Cerebellum (tissue), 4 donors: ENCODE measurements at places on chromosomes 7 and 10.

- no peak for DNase-seq
Measured at GRCh38 chr7:146894927-146895326, 778.3 kb downstream of the CNTNAP2 start.

DNA sequence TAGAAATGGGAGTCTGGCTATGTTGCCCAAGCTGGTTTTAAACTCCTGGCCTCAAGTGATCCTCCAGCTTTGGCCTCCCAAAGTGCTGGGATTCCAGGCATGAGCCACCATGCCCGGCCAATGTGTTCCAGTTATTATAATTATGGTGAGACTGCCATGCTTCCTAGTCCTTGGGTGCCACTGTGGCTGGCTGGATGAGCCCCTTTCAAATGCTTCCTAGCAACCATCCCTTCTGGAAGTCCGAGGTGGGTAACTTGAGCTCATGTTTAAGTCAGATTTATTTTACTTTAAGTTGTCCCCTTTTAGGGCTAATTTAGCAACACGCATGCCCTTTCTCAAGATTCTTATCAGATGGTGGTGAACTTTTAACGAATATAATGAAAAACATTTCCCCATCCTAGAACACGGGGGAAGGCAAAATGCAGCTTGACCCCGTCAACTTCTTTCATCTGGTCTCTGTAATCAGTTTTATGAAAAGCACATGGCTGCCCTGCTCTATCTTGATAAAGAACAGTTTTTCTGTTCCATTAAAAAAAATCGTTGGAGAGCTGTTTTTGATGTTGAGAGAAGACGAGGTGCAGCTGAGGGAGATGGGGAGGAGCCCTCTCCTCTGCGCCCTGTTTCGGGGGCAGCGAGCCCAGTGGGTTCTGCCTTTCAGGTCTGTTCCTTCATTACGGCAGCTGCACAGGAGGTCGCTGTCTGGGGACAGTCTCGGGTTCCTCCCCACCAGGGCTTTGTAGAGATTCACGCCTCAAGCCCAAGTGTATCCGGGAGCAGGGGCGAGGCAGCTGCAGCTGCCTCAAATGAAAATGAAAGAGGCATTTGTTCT lies 61.0 kb upstream of the MKI67 start:
- no peak for DNase-seq

DNA sequence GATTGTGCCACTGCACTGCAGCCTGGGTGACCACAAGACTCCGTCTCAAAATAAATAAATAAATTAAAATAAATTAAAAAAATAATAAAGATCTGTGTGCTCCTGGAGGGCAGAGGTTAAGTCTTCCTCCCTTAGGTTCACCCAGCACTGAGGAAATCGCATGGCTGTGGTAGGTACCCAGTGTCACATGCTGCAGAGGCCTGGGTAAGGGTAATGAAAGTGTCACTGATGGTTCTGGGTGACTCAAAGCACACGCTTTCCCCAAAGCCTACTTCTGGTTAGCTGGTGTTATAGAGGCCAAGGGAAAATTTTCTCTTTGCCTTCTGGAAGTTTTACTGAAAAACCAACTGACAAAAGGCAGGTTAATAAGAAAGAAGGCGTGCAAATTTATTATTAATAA lies 88.8 kb upstream of the ITGB1 start:
- no peak for DNase-seq

GRCh38 chr10:110209454-110209925 lies 2.1 kb downstream of the MXI1 start:
- peak; percentile 45 for DNase-seq

- DNase-seq: no peak
Measured at GRCh38 chr10:118692872-118693271, 61.9 kb downstream of the CACUL1 start.

DNA sequence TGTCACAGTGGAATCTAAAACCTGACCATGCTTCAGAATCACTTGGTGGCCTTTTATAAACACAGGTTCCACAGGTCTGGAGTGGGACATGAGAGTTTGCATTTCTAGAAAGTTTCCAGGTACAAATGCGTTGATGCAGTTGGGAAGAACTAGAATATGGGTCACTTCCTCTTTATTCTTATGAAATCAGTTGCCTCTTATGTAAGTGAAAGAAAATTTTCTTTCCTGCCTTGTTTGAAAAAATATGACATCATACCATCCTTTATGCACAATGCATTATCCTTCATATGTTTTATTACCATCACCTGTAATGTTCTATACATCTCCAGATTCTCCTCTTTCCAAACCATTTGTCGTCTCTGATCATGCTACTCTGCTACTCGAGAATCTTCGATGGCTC lies 44.0 kb downstream of the PLXNA4 start:
- DNase-seq: no peak

GRCh38 chr7:125563557-125563956 lies 633.9 kb upstream of the POT1 start:
- DNase-seq: no peak

- no peak for DNase-seq
Measured at GRCh38 chr7:22572292-22572691, 72.3 kb upstream of the STEAP1B start.

- DNase-seq: no peak
Measured at GRCh38 chr7:93920496-93921182, 896 bp upstream of the GNG11 start.

DNA sequence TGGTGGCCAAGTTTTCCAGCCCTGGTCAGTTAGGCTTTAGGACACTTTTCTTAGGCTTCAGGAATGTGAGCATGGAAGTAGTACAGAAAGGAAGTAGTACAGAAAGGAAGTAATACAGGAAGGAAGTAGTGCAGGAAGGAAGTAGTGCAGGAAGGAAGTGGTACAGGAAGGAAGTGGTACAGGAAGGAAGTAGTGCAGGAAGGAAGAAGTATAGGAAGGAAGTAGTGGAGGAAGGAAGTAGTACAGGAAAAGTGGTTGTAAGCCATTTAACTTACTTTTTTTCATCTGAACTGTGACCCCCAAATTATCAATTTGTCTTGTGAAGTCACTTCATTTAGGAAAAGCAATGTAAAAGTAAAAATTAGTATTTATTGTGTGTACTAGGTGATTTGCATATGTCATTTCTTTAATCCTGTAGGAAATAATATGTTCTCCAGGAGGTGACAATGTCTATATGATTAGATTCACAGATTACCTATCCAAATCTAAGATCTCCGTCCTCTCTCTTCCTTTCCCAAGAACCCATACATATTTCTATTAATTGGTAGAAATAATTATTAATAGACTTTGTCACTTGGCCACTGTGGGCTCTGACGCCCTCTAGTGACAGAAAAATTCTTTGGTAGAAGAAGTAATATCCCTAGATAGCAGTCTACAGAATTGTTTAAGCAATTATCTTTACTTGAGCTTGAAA lies 3.9 kb upstream of the FAS start:
- peak; percentile 42 for DNase-seq

- DNase-seq: no peak
Measured at GRCh38 chr7:151025924-151026671, 1.8 kb upstream of the ATG9B start.

DNA sequence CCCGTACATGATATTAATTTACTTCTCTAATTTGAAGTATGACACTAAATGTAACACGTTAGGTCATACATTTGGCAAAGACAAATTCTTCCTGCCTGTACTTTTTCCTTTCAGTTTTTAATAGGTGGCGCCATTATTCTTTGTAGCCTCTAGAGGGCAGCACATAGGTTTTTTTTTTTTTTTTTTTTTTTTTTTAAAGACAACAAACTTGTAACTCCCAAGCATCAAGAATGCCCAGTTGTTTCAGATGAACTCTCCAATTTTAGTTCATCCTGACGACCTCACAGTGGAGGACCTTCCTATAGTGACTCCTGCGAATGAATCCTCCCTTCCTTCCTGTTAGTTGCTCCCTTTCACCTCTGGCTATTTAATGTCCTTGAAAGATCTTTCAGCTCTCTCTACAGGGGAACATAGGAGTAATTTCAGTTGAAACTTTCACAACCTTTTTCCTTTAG lies 139.3 kb upstream of the HDAC9 start:
- DNase-seq: peak; percentile 35

DNA sequence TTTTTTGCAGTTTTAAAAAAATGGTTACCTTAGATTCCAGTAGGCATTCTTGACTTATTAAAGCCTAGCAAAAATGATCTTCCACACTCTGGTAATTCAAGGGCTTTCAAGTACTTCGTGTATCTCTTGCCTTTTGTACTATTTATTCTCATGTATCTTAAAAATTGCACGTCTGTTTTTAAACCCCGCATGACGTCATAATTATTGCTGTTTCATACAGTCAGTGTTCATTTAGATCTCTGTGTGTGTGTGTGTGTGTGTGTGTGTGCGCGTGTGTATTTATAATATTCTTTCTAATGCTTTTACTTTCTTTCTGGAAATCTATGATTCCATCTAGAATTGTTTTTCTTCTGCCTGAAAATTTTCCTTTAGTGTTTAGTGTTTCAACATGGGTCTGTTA lies 234.2 kb downstream of the CCSER2 start:
- no peak for DNase-seq

DNA sequence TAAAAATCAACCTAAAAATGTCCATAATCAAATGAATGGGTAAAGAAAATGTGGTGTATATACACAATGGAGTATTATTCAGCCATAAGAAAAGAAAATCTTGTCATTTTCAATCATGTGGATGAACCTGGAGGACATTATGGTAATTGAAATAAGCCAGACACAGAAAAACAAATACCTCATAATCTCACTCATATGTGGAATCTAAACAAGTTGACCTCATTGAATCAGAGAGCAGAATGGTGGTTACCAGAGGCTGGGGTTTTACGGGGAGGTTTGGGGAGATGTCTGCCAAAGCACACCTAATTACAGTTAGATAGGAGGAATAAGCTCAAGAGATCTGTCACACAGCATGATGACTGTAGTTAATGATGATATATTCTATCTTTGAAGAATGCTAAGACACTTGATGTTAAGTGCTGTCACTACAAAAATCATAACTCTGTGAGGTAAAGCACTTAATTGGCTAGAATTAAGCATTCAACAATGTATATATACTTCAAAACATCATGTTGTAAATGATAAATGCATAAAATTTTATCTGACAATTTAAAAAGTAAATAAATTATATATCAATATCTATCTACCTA lies 39.1 kb upstream of the TNPO3 start:
- DNase-seq: no peak

DNA sequence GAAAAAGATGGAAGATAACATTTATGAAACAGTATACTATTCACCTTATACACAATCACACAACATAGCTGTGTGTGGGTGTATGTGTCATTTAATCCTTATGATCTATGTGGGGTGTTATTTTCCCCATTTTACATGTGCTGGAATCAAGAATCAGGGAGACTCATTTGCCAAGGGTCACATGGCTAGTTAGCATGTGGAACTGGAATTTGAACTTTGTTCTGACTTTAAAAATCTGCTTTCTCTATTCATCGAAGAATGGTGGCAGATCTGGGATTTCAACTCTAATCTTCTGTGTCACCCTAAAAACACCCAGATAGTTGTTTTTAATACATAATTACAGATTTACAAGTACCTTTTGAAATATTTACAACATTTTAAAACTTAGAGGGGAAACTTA lies 65.2 kb downstream of the ADAM22 start:
- no peak for DNase-seq

GRCh38 chr7:100867040-100867775 lies at the start of gene TRIP6:
Gene TRIP6 (plus strand): TSS chr7:100867387. CDS start chr7:100867498, 111 bp downstream.
- peak; percentile 60 for DNase-seq

DNA sequence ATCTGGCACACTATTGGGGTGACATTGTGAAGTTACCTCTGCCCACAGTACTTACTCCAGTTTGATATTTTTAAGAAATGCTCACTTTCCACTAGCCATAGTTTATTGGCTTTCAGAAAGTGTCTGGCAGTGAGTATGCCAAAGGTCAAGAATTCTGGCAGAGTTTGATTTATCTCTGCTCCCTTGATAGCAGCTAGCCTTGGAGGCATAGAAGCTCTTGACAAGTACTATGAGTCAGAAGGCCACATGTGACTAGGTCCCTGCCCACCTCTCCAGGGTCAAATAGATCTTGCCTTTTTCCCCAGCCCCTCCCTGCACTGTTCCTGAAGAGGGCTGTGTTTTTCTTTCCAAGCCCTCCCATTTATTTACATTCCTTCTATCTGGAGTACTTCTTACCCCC lies 202.2 kb downstream of the AUTS2 start:
- DNase-seq: no peak

DNA sequence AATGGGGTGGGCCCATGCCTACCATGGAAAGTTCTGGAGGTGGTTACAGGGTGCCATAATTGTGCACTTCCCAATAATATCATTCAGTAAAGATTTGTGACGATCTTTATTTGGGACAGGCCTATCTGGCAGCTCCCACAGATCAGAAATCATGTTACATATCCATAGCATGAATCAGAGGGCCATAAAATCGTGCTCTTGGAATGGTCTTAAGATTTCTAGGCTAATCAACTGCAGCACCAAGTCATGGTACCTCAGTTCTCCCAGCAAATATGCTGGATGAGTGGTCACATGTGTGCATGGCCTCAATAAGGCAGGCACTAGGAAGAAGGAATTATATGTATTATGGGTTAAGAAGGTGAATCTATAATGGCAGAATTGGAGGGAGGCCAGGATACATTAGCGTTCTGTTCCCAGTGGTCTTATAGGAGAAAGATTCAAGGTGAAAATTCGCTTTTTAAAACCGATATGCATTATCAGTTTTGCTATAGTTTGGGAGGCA lies 134.7 kb downstream of the NRP1 start:
- no peak for DNase-seq

GRCh38 chr7:38629651-38630510 lies 1.3 kb downstream of the AMPH start:
- peak; percentile 58 for DNase-seq

GRCh38 chr7:50389961-50390360 lies 60.2 kb downstream of the FIGNL1 start:
- no peak for DNase-seq

DNA sequence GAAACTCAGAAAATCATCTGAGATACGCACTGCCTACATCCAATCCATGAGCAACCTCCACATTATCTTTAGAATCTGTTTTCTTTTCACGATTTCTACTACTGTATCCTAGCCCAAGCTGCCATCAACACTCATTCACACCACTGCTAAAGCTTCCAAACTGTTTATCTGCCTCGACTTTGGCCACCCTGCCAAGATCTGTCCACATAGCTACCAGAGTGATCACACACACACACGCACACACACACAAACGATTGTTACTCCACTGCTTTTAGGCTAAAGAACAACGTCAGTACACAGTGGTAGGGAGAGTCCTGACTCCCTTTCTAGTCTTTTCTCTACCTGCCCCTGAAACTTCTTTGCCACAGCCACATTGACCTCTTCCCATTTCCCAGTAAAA lies 142.0 kb downstream of the CCDC71L start:
- DNase-seq: no peak

DNA sequence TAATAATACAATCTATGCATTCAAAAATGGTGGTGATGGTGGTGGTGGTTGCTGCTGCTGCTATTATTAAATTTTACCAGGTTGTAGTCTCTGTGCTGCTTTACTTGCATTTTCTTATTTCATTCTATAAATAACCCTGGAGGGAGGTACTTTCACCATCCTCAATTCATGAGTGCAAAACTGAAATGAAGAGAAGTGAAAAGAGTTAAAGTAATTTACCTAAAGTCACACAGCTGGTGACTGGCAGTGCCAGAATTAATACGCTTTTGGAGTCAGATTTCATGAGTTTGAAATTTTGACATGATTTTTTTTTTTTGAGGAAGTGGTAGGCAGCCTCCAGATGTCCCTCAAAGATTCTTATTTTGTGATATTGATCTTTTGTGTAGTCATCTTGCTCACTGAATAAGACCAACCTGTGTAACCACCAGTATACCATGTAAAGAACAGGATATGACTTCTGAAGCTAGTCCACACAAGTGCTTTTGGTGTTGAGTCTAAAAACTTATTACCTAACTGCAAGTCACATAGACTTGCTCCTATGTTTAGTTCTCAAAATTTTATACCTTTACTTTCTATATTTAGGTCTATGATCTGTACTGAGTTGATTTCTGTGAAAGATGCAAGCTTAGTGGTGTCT lies 218.8 kb downstream of the ZWINT start:
- DNase-seq: no peak

GRCh38 chr7:148865283-148865682 lies 18.8 kb downstream of the EZH2 start:
- no peak for DNase-seq
